ENCODE measurements at places on chromosomes 4 and X. TPM values are rescaled to one million over a fixed set of nuclear protein-coding genes. Genes with fewer than 3 reads are reported as not detected.

The HERC6 gene
- total RNA-seq = 4.0 TPM

The SUPT20HL1 gene
- total RNA-seq = not detected

The ADH7 gene
- not detected for total RNA-seq

The TNMD gene
- not detected for total RNA-seq

The FAM50A gene
- 24.1 TPM for total RNA-seq

The MID1 gene
- 19.2 TPM for total RNA-seq

The CCSER1 gene
- 12.7 TPM for total RNA-seq

The APLN gene
- not detected for total RNA-seq
